ENCODE measurements at places on chromosomes 6 and 20.

DNA sequence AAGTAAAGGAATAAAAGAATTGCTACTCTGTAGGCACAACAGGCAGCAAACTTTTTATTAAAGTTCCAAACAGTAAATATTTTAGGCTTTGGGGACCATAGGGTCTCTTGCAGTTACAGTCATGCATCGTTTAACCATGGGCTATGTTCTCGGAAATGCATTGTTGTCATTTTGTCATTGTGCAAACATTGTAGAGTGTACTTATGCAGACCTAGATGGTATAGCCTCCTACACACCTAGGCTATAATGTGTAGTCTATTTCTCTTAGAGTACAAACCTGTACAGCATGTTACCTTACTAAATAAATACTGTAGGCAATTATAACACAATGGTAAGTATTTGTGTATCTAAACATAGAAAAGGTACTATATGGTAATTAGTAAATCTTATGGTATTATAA lies 54.7 kb downstream of the CDS2 start:
- no peak for DNase-seq

GRCh38 chr6:139051396-139052060 lies 23.0 kb downstream of the ABRACL start:
- DNase-seq, result no peak

GRCh38 chr20:1722513-1723050 lies 65.0 kb upstream of the SIRPG start:
- DNase-seq, result no peak

DNA sequence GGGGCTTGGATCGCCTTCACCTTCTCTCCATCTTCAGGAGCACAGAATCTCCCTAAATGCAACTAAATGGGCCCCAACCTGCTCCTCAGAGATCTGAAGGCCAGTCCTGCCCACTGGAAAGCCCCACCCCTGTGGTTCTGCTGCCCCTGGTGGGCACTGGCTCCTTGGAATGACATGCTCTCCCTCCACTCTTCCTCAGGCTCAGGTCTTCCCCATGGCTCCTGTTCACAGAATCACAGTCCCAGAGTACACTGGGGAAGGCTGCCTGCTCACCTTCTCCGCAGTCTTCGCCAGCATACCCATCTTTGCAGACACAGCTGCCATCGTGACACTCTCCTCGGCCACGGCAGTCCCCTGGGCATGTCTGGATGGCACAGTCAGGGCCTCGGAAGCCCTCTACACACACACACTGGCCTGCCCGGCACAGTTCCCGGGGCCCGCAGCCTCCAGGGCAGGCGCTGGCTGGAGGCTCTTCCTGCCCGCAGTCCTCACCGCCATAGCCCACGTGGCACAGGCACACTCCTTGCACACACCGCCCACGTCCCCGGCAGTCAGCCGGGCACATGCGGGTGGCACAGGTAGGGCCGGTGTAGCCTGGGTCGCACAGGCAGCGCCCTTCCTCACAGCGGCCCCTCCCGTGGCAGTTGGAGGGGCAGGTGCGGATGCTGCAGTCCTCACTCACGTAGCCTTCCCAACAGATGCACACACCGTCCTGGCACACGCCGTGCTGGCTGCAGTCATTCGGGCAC lies 13.6 kb downstream of the TNXB start:
- no peak for DNase-seq

DNA sequence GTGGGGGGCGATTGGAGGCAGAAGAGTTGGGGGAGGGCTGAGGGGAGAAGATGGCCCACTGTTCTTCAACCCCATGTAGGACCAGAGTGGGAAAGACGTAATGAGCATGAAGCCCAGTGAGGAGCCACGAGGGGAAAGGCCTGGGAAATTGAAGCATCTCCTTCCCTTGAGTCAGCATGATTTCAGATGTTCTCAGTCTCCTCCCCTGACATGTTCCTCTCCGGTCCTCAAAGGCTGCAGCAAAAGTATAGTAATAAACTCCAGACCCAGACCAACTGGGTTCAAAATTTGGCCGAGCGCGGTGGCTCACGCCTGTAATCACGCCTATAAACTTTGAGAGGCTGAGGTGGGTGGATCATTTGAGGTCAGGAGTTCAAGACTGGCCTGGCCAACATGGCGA lies 1.9 kb upstream of the NFKBIE start:
- DNase-seq, result no peak

- DNase-seq, result no peak
These were observed 4.9 kb downstream of the XPO5 start for GRCh38 chr6:43570876-43571441.

GRCh38 chr6:22952097-22952496 lies 382.7 kb downstream of the HDGFL1 start:
- DNase-seq, result no peak

GRCh38 chr6:54151861-54152260 lies 40.6 kb downstream of the MLIP start:
- no peak for DNase-seq

DNA sequence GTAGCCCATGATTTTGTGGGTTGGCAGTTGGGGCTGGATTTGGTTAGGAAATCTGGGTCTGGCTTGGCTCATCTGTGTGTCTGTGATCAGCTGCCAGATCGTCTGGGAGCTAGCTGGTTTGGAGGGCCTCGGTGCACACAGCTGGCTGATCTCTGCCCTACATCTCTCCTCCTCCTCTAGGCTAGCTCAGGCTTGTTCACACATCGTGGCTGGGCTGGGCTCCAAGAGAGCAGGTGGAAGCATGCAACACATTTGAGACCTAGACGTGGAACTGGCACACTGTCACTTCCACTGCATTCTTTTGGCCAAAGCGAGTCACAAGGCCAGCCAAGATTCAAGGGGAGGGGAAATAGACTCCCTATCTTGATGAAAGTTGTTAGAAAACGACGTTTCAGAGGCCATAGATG lies 15.9 kb downstream of the NDUFAF5 start:
- DNase-seq, result peak; percentile 33

GRCh38 chr6:22436134-22436533 lies 133.2 kb upstream of the HDGFL1 start:
- no peak for DNase-seq

DNA sequence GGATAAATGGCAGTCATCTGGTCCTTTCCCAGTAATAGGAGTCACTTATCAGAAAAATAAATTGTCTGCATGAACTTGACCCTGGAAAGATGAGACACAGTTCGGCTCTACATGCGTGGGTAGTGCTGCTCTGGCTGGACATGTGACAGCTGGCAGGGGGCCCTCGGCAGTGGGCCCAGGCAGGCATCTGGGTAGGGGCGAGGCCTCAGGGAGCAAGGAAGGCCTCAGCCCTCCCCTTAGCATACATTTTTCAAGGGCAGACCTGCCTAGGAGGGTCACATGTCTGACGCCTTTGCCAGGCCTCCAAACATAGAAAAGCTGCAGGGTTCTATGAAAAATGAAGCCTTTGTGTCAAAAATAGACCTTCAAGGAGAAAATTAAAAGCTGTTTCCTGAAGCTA lies 12.8 kb upstream of the ILRUN start:
- no peak for DNase-seq

DNA sequence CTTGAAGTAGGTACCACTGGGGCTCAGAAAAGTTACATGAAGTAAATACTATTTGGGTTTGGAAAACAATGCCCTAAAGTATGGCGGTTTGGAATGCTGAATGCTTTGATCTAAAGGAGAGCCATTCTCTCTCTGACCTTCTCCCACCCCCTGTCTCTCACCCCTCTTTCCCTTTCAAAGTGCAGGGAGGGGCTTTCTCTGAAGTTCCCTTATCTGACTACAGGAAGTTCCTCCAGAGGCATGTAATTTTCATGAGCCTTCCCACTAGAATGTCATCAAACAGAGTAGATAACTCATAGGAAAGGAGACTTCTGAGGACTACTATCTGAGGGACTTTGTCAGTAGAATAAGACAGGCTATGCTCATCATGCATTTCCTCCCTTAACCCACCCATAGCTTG lies 216.7 kb upstream of the PCSK2 start:
- no peak for DNase-seq

DNA sequence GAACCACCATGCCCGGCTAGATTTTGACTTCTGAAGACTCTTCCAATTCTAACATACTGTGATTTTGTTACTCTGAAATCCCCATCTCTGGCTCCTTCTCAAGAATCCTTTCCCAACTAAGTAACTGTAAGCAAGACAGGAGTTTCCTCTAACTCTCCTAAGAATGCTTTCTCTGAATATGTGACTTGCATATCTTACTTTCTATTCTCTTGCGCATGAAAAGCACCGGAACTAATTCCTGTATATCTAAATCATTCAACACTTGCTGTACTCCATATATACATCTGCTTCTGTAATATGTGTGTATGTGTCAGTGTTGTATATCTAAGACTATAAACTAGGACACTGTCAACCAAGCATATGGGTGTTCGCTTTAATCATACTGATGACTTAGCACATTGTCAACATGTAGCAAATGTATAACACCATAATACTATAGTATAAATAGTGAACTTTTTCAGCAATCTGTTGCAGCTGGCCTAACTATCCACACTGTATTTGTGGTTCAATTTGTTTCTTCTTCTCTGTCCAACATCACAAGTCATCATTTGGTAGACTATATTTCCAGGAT lies 108.1 kb upstream of the PRDM1 start:
- no peak for DNase-seq
